Thyroid gland (tissue), 4 donors: ENCODE measurements at places on chromosomes 4 and X. TPM values are rescaled to one million over a fixed set of nuclear protein-coding genes. Genes with fewer than 3 reads are reported as not detected.

The TENM3 gene
- 71.7 TPM for total RNA-seq

The CYLC1 gene
- total RNA-seq: not detected

The CT45A5 gene
- not detected for total RNA-seq

The NAT8L gene
- 1.7 TPM for total RNA-seq

The SFRP2 gene
- total RNA-seq: 24.8 TPM

The PPEF2 gene
- not detected for total RNA-seq

The HMX1 gene
- not detected for total RNA-seq

The PDGFRA gene
- total RNA-seq: 42.3 TPM

The RHOH gene
- 1.6 TPM for total RNA-seq

The GALNTL6 gene
- total RNA-seq: not detected

The CT45A1 gene
- not detected for total RNA-seq

The CRMP1 gene
- 0.81 TPM for total RNA-seq

The ASMTL gene
- 50.3 TPM for total RNA-seq

The DDX60 gene
- total RNA-seq: 27.1 TPM

The AREG gene
- 0.81 TPM for total RNA-seq

The ARHGAP24 gene
- total RNA-seq: 50.5 TPM

The STK32B gene
- 2.6 TPM for total RNA-seq

The VCX gene
- total RNA-seq: not detected

The EPGN gene
- not detected for total RNA-seq

The CT45A10 gene
- total RNA-seq: not detected

The SYTL5 gene
- total RNA-seq: 1.7 TPM

The DGAT2L6 gene
- total RNA-seq: not detected

The ATOH1 gene
- not detected for total RNA-seq

The CT47B1 gene
- total RNA-seq: not detected

The TMPRSS11B gene
- total RNA-seq: not detected

The DGKK gene
- not detected for total RNA-seq

The ADGRG4 gene
- not detected for total RNA-seq

The TLR10 gene
- total RNA-seq: not detected

The HMGN5 gene
- total RNA-seq: 3.1 TPM

The LINC00632 gene
- 16.7 TPM for total RNA-seq

The ARSD gene
- 66.3 TPM for total RNA-seq

The BRS3 gene
- total RNA-seq: not detected
